SW 1271 (cell line): ENCODE measurements at places on chromosomes 16 and 17.
A peak's percentile ranks its signal among the peaks of the same experiment; 100 is the strongest.

- DNase-seq = no peak
Measured at GRCh38 chr16:46826631-46827030, 4.3 kb downstream of the C16orf87 start.

DNA sequence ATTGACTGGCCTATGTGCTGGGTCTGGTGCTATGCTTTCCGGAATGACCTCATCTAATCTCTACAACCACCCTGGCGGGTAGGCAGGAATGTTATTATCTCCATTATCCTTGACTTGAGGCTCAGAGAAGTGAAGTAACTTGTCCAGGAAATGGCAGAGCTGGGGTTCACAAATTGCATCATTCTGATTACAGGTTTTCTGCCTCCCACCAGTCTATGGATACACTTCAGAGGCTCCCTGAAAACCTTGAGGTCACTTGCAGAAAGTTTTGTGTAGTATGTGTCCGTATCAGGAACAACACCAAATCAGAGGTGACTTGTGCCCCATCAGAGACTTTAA, 19.1 kb downstream of the NOD2 start:
- no peak for DNase-seq

DNA sequence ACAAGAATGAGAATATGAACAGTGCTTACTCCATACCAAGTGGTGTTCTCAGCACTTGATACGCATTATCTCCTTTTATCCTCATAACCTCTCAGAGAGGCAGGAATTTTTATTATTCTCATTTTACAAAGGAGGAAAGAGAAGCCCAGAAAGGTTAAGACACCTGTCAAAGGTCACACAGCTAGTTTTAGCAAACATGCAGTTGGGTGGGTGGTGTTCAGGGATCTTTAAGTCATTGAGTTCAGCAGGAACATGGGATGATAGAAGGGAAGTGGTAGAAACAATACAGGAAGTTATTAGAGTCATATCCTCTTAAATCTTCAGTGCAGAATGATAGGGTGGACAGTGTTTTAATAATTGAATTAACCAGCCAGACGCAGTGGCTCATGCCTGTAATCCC, 95.4 kb downstream of the IRX3 start:
- DNase-seq = no peak

DNA sequence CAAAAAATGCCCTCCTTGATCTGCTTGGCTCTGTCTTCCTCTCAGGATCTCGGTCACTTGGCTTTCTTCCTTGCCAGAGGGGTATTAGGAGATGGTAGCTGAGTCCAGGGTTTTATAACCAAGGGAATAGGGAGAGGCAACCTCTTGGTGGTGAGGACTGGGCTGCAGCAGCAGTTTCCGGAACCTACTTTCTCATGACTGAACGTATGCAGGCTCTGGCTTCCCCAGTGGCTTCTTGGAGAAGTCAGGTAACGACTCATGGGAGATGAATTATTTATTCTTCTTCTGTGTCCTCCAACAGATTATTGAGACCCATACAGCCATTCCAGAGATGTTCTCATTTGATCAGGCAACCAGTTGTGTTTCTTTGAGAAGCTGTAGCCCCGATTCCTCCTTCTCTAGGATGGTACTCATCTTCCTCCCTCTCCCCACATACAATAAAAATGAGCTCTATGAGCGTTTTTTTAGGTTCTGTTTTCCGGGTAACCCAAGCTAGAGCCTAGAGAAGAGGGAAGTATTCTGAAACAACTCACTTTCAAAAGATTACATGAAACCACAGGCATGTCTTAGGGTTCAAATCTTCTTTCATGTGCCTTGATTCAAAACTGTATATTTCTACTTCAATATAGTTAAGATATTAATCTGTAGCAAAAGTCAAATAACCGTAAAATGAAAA, 22.3 kb upstream of the DHX40 start:
- no peak for DNase-seq

- no peak for DNase-seq
Measured at GRCh38 chr17:4658478-4659305, 17.2 kb upstream of the ALOX15 start.

GRCh38 chr16:85058909-85059308, 31.3 kb downstream of the KIAA0513 start:
- DNase-seq = no peak

GRCh38 chr17:35188111-35188510, 6.1 kb downstream of the SLC35G3 start:
- no peak for DNase-seq

DNA sequence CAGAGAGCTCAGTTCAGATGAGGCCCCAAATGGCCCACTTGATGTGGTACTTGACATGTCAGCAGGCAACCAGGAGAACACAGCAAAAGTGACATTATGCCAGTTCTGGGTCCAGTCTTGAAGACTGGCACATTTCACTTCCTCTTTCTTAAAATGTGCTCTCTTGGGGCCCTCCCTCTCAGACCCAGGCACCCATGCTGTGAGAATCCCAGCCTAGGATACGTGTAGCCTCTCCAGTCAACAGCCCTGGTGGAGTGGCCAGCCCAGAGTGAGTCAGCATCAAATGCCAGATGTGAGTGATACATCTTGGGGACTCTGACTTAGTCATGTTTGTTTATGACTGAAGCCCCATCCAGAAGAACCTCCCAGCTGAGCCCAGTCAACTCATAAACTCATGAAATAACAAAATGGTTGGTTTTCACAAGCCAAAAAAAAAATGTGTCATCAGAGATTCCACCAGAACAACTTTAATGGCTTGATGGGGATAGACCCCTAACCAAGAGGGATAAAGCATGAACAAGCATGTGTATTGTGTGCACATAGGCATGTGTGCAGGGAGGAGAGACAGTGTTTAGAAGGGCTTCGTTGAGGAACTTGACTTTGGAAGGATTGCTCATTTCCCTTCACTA, 82.5 kb upstream of the TNRC6C start:
- peak; percentile 72 for DNase-seq

DNA sequence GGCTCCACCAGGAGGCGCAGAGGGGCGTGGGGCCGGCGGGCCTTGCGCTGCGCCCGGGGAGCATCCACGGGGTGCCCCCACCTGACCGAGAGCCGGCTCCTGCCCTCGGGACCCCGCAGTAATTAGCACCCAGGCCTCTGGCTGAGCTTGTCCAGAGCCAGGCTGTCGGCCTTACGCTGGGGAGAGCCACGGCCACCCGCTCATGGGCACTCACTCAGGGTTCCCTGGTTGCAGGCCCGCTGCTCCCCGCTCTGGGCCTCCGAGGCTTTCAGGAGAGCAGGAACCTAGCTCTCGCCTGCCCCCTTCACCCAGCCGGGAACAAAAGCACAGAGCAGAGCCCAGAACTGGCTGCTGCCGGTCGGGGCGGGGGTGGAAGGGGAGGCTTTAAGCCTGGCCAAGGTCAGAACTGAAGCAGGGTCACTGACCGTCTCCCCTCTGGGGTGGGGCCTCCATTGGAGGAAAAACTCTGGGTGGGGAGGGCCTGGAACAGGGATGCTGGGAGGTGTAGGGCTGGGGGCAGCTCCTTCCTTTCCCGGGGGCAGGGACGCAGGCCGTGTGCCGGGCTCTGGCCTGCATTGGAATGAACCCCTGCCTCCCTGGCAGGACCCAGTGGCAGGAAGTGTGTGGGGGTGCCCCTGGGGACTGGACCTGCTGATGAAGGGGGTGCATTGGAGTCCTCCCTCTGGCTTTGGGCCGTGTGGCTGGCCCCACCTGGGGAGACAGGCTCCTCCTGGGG, 12.3 kb downstream of the GLIS2 start:
- no peak for DNase-seq

DNA sequence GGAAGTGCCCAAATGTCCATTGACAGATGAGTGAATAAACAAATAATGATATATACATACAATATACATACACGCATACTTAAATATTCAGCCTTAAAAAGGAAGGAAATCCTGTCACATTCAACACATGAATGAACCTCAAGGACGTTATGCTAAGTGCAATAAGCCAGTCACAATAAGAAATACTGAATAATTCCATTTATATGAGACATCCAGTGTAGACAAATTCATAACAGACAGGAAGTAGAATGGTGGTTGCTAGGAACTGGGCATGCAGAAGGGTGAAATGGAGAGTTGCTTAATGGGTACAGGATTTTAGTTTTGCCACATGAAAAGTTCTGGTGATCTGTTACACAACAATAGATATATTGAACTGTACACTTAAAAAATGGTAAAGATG, 8.8 kb upstream of the ITGB4 start:
- no peak for DNase-seq

DNA sequence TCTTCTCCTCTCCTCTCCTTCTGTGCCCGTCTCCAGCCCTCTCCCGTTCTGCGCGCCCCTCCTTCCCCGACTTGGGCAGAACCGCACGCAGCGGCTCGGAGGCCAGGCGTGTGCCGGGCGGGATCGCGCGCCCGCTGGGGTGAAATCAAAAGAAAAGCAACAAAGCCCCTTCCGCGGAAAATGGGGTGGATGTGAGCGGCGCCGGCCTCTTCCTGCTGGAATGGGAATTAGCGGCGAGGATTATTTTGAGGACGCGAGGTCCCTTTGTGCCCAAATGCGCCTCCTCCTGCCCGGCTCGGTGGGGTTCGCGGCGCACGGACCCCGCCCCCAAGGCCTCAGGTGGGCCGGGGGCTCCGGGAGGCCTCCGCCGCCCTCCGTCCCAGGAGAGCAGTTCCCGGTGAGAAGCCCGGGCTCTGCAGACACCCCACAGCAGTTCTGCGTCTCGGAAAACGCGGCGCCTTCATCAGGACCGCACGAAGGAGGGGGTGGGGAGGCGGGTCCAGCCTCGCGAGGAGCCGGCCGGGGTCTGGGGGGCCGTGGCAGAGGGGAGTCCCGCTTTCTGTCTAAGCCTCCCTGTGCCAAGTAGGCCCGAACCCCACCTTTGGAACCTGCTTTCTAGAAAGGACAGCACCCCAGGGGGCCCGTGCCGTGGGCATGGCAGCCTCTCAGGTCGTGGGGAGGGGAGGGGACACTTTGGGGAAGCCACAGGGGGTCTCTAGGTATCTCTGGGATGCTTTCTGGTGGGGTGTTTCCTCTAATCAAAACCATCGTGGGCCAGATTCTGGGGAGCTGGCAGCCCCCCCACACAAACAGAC, 91.0 kb upstream of the CBX4 start:
- no peak for DNase-seq

GRCh38 chr17:77810536-77810935, 148.0 kb upstream of the TNRC6C start:
- DNase-seq = no peak

DNA sequence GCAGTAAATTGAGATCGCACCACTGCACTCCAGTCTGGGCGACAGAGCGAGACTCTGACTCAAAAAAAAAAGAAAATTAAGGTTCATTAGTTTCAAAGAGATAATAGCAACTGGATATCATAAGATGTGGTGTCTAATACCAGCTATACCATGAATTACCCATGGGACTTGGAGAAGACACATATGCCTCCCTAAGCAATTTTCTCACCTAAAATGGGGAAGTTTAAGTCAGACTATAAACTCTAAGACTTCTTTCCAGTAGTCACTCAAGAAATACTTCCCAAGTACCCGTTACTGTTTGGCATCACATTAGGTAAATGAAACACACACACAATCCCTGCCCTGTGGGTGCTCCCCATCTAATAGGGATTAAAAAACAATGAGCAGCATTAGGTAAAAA, 22.6 kb downstream of the SMURF2 start:
- DNase-seq = no peak

- DNase-seq = no peak
Measured at GRCh38 chr17:573036-573435, 141.6 kb downstream of the VPS53 start.

GRCh38 chr16:59697761-59698160, 963.6 kb upstream of the GOT2 start:
- no peak for DNase-seq

DNA sequence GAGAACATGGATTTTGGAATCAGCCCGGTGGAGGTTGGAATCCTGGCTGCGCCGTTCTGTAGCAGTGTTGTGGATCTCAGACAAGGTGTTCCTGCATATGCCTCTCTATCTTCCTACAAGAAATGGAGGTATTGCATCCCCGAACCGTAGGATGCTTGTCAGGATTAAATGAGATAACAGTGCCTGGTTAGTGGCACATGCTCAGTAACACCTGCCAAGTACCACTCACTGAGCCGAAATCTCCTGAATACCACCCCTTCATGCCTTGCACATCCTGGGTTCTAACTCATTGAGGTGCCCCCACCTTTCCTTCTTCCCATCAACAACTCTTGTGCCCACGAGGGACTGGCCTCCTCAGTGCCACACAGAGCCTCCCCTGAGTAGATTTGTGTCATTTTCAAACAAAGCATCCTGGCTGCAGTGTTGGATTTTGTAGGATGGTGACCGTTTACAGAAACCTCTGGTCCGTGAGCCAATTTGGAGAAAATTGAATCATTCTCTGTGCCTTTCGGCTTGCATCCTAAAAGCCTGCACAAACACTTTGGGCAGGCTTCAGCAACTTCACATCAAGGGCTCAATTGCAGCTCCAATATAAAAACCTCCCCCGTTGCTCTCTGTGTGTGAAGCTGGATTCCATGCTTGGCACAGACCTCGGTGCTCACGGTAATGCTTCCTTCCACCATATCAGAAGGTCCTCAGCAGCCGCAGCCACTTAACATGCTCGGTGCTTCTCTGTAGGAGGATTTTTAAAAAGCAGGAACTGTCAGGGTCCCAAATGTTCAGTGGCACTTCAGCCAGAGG, 84.2 kb downstream of the WWOX start:
- no peak for DNase-seq

GRCh38 chr17:81991684-81992305, 14.4 kb downstream of the ASPSCR1 start:
- DNase-seq = no peak

GRCh38 chr16:5020551-5020950, 13.2 kb downstream of the NAGPA start:
- DNase-seq = no peak

GRCh38 chr16:18788828-18789514, 1.2 kb downstream of the RPS15A start:
- no peak for DNase-seq

GRCh38 chr16:51508490-51509212, 357.6 kb upstream of the SALL1 start:
- no peak for DNase-seq

DNA sequence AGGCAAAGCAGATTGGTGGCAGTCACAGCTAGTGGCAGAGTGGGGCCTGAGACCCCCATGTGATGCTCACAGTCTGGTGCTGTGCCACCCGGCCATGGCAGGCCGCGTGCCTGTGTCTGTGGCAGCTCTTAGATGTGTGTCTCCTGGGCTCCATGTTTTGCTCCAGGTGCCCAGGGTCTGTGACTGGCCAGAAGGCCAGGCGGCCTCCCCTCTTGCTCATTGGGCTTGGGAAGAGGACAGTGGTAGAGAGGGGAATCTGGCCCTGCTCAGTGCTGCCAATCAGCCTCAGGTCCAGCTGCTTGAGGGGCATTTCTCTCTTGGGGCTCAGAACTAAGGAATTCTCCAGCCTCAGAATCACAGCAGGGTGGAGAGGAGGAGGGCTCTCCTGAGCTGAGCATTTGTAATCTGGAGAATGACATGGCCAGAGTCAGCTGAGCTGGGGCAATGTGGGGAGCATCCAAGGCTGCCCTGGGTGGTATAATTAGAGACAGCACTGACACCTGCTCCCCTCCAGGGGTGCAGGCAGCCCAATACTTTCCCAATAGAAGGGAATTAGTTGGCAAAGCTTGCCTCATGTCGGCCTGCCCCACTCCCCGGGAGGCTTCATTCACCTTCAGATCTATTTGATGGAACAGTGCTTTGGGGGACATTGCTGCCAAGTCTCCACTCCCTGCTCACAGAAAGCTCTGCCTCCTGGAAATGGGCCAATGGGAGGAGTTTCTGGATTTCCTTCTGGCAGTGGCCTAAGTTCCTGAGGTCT, 2.7 kb upstream of the LASP1NB start:
- DNase-seq = peak; percentile 44

GRCh38 chr17:4666296-4666695, 24.8 kb upstream of the ALOX15 start:
- DNase-seq = no peak

- DNase-seq = no peak
Measured at GRCh38 chr17:73663614-73664013, 19.4 kb upstream of the SDK2 start.

- no peak for DNase-seq
Measured at GRCh38 chr17:50908860-50909764, 43.0 kb upstream of the TOB1 start.
